Fibroblast of the aortic adventitia (primary cell): ENCODE measurements at places on chromosomes 7 and 10. TPM values are rescaled to one million over a fixed set of nuclear protein-coding genes. Genes with fewer than 3 reads are reported as not detected.

Gene ANXA8
- total RNA-seq: 0.18 and 1.5 TPM in 2 replicates

Gene SPDYE11
- total RNA-seq: 0.08 TPM in 1 of 2 replicates, not detected in the other

DNA sequence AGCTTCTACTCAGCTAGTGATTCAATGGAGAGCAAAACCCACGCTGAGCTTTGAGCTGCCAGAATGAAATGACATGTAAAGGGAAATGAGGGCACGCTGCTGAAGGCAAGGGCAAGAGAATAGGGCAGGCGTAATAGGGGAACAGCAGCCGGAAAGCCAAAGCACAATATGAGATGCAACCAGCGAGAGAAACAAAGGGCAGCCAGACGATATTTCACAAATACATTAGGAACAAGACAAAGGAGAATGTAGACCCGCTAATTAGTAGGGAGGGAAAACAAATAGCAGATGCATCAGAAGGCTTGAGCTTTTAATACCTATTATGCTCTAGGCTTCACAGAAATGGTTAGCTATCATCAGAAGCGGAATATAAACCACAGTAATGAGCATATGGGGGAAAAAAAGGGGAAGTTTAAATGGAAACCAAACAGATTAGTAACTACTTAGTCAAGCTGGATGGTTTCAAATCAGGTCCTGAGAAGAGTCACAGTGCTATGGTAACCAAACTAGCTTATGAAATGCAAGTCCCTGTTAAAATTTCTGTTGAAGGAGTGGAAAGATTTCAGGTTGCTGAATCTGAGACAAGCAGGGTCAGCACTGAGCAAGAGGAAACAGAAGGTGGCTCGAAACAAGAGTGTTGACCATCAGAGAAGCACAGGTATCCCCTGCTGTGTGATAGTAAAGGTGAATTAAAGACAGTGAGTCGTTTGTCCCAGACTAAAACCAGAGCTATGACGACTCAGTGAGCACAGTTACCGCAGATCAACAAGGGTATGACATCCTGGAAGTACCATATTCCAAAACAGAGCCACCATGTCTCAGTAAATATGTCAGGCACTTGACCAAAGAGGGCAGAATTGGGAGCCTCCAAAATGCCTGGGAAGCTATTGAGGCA, 496.9 kb upstream of the CELF2 start:
- no peak for DNase-seq

GRCh38 chr7:43850348-43851116, 18.8 kb downstream of the MRPS24 start:
- no peak for DNase-seq

Gene MKX
- 0.25 and 0.27 TPM in 2 replicates for total RNA-seq

Gene DYDC2
- total RNA-seq: not detected in 2 replicates

Gene PMPCB
- total RNA-seq: 59.2 and 67.4 TPM in 2 replicates

- DNase-seq: peak; percentile 69
Measured at GRCh38 chr7:137591421-137591837, 247.9 kb upstream of the PTN start.

DNA sequence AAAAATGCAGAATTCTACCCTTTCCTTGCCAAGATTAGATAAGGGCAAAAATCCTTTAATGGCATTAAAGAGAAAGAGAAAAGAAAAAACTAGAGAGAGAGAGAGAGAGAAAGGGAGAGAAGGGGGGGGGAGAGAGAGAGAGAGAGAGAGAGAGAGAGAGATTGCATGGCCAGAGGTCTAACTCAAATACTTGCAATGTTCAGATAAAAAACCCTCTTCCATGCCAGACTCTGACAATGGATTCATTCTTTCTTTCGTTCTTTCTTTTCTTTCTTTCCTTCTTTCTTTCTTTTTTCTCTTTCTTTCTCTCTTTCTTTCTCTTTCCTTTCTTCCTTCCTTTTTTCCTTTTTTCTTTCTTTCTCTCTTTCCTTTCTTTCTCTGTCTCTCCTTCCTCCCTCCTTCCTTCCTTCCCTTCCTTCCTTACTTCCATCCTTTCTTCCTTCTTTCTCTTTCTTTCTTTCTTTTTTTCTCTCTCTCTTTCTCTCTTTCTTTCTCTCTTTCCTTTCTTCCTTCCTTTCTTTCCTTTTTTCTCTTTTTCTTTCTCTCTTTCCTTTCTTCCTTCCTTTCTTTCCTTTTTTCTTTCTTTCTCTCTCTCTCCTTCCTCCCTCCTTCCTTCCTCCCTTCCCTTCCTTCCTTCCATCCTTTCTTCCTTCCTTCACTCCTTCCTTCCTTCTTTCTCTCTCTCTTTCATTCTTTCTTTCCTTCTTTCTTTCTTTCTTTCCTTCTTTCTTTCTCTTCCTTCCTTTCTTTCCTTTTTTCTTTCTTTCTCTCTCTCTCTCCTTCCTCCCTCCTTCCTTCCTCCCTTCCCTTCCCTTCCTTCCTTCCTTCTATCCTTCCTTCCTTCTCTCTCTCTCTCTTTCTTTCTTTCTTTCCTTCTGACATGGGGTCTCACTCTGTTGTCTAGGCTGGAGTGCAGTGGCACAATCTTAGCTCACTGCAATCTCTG, 175.7 kb downstream of the PRKCQ start:
- DNase-seq: peak; percentile 18
